ENCODE measurements at places on chromosomes 5 and 9. TPM values are rescaled to one million over a fixed set of nuclear protein-coding genes. Genes with fewer than 3 reads are reported as not detected.

The PCDHB13 gene
- total RNA-seq, result 16.3 TPM

The SMC5 gene
- total RNA-seq, result 68.4 TPM

The ARSB gene
- total RNA-seq, result 23.6 TPM

The SPINK5 gene
- 0.09 TPM for total RNA-seq

The SUSD3 gene
- 0.45 TPM for total RNA-seq

The GPR151 gene
- total RNA-seq, result 0.18 TPM

The SLC46A2 gene
- total RNA-seq, result 0.73 TPM

The GTF3C5 gene
- total RNA-seq, result 26.5 TPM

The RAB3C gene
- total RNA-seq, result 62.0 TPM

The CCDC183 gene
- 1.7 TPM for total RNA-seq
